ENCODE measurements at places on chromosomes 3 and 15. TPM values are rescaled to one million over a fixed set of nuclear protein-coding genes. Genes with fewer than 3 reads are reported as not detected.
A peak's percentile ranks its signal among the peaks of the same experiment; 100 is the strongest.

The PEAK1 gene
- 10.9 TPM for total RNA-seq

GRCh38 chr3:106191211-106191610, 322.4 kb upstream of the CBLB start:
- H3K4me1 ChIP-seq, result no peaks in the 10 kb centered on the region
- no peaks in the 10 kb centered on the region for H3K27me3 ChIP-seq
- H3K36me3 ChIP-seq, result no peaks in the 10 kb centered on the region

The STX19 gene
- not detected for total RNA-seq

The ITPKA gene
- 0.61 TPM for total RNA-seq

GRCh38 chr3:100546020-100546744, 53.8 kb downstream of the TMEM45A start:
- no peaks in the 10 kb centered on the region for H3K36me3 ChIP-seq
- no peak overlapping the region for H3K4me3 ChIP-seq
- DNase-seq, result no peak
- H3K4me1 ChIP-seq, result no peaks in the 10 kb centered on the region

GRCh38 chr3:133620066-133620784, 41.5 kb downstream of the TOPBP1 start:
- no peak overlapping the region for H3K4me3 ChIP-seq
- H3K27me3 ChIP-seq, result no peaks in the 10 kb centered on the region
- no peaks in the 10 kb centered on the region for H3K36me3 ChIP-seq
- no peak overlapping the region for H3K27ac ChIP-seq
- no peaks in the 10 kb centered on the region for H3K4me1 ChIP-seq

GRCh38 chr3:114551770-114552526, 258.1 kb downstream of the TIGIT start:
- no peak overlapping the region for H3K27ac ChIP-seq
- H3K4me3 ChIP-seq, result no peak overlapping the region

DNA sequence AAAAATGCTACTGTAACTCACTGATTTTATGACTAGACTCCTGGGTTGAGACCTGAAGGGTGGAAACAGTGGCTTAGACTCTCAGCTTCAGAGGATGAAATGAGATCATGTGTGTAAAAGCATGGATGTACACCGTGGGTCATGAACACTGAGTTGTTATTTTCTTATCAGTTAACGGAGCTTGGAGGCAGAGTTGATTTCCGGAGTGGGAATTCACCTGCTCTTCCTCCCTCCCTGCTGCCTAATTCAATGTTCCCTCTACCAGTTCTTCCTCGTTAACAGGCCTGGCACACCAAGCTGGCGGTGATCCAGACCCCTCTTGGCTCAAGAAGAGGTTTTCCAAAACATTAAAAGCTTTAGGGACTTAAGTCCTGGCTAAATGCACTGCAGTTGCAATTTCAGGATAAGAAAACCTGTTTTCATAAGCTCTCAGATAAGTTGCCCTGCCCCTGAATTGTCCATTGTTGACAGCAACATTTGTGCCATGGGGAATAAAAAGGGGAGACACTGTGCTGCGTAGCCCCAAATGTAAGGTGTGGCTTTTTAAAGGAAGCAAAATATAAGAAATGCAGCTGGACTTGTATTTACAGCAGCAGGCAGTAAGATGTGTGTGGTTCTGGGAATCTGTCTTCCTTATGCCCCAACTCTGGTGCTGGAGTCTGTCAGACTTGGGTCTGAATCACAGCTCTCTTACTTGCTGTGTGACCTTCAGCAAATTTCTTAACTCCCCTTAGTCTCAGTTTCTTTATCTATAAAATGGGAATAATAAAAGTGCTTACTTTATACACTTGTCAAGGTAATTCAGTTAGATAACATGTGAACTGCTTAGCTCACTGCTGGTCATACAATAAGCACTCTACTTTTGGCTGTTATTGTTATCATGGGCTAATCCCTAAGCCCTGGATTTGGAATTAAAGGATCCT, 9.9 kb downstream of the PDIA5 start:
- no peaks in the 10 kb centered on the region for H3K36me3 ChIP-seq
- no peaks in the 10 kb centered on the region for H3K27me3 ChIP-seq
- DNase-seq, result peak; percentile 80
- no peaks in the 10 kb centered on the region for H3K4me1 ChIP-seq

DNA sequence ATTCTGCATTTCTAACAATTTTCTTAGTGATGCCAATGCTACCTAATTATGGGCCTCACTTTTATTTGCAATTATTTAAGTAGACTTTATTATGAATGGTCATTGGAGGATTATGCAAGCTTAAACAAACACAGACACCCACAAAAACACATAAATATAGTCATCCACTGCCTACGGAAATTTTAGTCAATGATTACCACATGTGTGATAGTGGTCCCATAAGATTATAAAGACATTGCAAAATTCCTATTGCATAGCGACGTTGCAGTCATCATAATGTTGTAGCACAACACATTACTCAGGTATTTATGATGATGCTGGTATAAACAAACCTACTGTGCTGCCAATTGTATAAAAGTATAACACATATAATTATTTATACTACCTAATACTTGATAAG, 247.8 kb upstream of the ALCAM start:
- no peaks in the 10 kb centered on the region for H3K4me1 ChIP-seq
- H3K4me3 ChIP-seq, result no peak overlapping the region
- DNase-seq, result no peak
- no peaks in the 10 kb centered on the region for H3K27me3 ChIP-seq
- no peaks in the 10 kb centered on the region for H3K36me3 ChIP-seq
- H3K27ac ChIP-seq, result no peak overlapping the region

The C3orf70 gene
- total RNA-seq, result 0.20 TPM

GRCh38 chr3:67685499-67685898, 31.1 kb upstream of the SUCLG2 start:
- no peaks in the 10 kb centered on the region for H3K4me1 ChIP-seq
- no peaks in the 10 kb centered on the region for H3K36me3 ChIP-seq
- no peak overlapping the region for H3K27ac ChIP-seq
- no peak overlapping the region for H3K4me3 ChIP-seq

The LRTM1 gene
- not detected for total RNA-seq

The TMC3 gene
- 0.11 TPM for total RNA-seq

The GAP43 gene
- not detected for total RNA-seq

- no peaks in the 10 kb centered on the region for H3K36me3 ChIP-seq
- H3K27ac ChIP-seq, result no peak overlapping the region
- DNase-seq, result no peak
- H3K4me1 ChIP-seq, result no peaks in the 10 kb centered on the region
- no peak overlapping the region for H3K4me3 ChIP-seq
Measured at GRCh38 chr15:89023311-89023961, 64.8 kb upstream of the ABHD2 start.

DNA sequence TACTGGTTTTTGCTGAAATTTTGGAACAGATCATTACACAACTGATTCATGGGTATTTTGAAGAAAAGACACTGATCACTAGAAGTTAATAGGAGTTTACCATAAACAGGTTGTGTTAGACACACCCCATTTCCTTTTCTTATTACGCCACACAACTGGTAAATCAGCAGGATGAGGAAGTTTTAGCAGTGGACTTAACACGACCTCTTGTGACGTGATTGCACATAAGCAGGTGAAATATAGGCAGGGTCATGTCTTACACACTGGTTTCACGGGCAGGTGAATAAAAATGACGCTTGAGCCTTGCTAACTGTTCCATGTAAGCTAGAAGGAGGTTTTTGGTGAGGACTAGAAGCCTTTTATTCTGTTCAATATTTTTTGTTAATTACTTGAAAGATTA, 27.1 kb upstream of the TPRG1 start:
- no peak overlapping the region for H3K4me3 ChIP-seq
- H3K27me3 ChIP-seq, result no peaks in the 10 kb centered on the region
- DNase-seq, result no peak
- no peak overlapping the region for H3K27ac ChIP-seq

- no peaks in the 10 kb centered on the region for H3K4me1 ChIP-seq
- H3K36me3 ChIP-seq, result no peaks in the 10 kb centered on the region
- no peak overlapping the region for H3K4me3 ChIP-seq
- no peak overlapping the region for H3K27ac ChIP-seq
- no peak for DNase-seq
Measured at GRCh38 chr3:71710906-71711494, 14.2 kb downstream of the EIF4E3 start.

DNA sequence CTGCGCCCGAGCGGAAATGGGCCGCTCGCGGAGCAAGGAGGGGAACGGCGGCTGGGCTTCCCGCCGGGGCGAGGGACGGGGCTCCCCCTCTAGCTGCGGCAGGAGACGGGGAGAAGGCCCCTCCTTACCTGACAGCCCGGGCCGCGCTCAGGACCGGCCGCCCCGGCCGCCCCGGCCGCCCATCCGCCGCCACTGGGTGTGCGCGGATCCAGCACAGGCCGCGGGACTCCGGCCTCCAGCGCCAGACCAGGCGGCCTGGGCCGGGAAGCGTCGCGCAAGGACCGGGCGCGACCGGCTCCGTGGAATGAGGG, 296 bp downstream of the TPRA1 start:
- H3K27me3 ChIP-seq, result no peaks in the 10 kb centered on the region
- peaks cover 9% of the 10 kb centered on the region for H3K4me1 ChIP-seq
- peak overlapping the region; percentile 95 for H3K4me3 ChIP-seq
- DNase-seq, result no peak

DNA sequence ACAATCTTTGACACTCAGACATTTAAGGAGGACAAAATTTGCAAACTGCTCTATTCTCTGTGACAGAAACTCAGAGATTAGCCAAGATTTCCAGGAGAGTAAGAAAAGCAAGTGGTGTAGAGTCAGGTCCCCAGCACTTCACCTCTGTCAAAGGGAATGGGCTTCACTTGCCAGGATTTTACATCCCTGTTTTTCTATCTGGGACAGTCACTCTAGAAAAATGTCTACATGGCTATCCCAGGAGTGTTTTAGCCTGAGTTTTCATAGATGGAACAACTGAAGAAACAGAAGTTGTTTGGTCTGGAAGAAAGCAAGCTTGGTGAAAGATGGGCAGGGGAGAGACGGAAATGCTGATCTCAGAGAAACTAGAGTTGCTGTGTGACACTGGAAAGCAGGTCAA, 3.0 kb downstream of the FAM219B start:
- DNase-seq, result no peak
- no peak overlapping the region for H3K4me3 ChIP-seq
- H3K4me1 ChIP-seq, result no peaks in the 10 kb centered on the region
- no peaks in the 10 kb centered on the region for H3K27me3 ChIP-seq
- no peak overlapping the region for H3K27ac ChIP-seq
- no peaks in the 10 kb centered on the region for H3K36me3 ChIP-seq

The TMEM266 gene
- 0.12 TPM for total RNA-seq

The THAP10 gene
- 2.8 TPM for total RNA-seq

The GRAMD1C gene
- total RNA-seq, result 12.3 TPM

DNA sequence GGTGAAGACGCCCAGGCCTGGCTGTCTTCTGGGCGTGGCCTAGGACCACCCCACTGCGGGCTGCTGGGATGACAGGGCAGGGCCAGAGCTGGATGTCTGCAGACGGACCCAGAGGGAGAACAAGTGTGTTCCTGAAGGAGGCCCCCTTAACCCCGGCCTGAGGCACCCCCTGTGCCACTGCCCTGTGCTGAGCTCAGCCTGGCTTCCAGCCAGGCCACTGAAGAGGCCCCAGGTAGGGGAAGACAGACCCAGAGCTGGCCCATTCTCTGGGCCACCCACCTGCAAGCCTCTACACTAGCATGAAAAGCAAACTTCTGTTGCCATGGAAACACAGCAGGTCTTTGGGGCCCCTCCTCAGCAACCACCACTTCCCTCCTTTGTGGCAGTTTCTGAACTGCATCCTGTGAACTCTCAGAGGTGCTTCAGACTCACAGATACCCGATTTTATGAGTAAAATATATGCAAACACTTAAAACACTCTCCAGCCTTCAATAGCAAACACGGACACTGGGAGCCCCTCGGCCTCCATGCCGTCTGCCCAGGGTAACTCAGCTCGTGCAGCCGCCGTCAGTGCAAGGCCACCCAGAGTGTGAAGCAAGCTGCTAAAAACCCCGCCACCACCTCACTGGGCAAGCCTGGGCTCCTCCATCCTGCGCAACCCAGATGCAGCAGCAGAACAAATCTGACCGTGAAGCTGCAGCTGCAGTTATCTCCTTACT, 42.5 kb downstream of the CMTM6 start:
- H3K27ac ChIP-seq, result no peak overlapping the region
- H3K4me1 ChIP-seq, result peaks cover 6% of the 10 kb centered on the region
- no peak overlapping the region for H3K4me3 ChIP-seq
- no peak for DNase-seq

- H3K4me3 ChIP-seq, result no peak overlapping the region
- H3K4me1 ChIP-seq, result no peaks in the 10 kb centered on the region
- H3K36me3 ChIP-seq, result no peaks in the 10 kb centered on the region
Measured at GRCh38 chr3:185537369-185537970, 14.9 kb downstream of the LIPH start.

The CPN2 gene
- total RNA-seq, result 195 TPM

DNA sequence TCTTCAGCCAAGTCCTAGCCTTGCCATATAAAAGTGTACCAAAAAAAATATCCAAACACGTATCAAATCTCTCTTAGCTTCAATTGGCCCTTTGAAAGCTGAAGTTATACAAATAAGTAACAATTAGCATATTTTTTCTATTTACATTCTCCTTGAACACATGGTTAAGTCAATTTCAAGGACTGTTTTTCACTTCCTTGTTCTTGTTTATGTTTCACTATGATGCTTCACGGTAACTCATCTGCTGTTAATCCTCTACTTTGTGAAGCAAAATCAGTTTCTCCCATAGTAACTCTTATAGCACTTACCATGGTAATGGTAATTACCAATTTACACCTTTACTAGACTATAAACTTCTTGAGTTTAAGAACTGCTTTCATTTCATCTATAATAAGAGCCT, 10.6 kb upstream of the SPRED1 start:
- H3K4me3 ChIP-seq, result no peak overlapping the region
- no peaks in the 10 kb centered on the region for H3K27me3 ChIP-seq
- no peaks in the 10 kb centered on the region for H3K4me1 ChIP-seq
- H3K27ac ChIP-seq, result no peak overlapping the region
- H3K36me3 ChIP-seq, result no peaks in the 10 kb centered on the region
- no peak for DNase-seq

The PLSCR5 gene
- total RNA-seq, result not detected

The FGF7 gene
- total RNA-seq, result 0.15 TPM

DNA sequence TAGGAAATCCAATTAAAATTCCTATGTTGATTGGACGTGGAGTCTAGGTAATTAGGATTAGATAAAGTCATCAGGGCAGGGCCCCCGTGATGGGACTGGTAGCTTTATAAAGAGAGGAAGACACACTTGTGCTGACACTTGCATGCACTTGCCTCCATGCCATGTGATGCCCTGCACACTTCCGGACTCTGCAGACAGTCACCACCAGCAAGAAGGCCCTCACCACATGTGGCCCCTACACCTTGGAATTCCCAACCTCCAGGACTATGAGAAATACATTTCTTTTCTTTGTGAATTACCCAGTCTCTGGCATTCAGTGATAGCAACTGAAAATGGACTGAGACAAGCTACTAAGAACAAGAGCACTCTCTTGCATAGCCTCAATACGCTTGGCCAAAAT, 90.6 kb downstream of the CRYGS start:
- H3K27ac ChIP-seq, result no peak overlapping the region
- H3K4me1 ChIP-seq, result no peaks in the 10 kb centered on the region
- no peaks in the 10 kb centered on the region for H3K36me3 ChIP-seq
- no peak overlapping the region for H3K4me3 ChIP-seq
- no peaks in the 10 kb centered on the region for H3K27me3 ChIP-seq
